NCI-H2081 treated with DMSO at 0.1 percent for 48 hours (cell line): ENCODE measurements at places on chromosomes 13 and 19.

GRCh38 chr13:109651854-109652253 lies 134.5 kb downstream of the IRS2 start:
- no peak for DNase-seq

DNA sequence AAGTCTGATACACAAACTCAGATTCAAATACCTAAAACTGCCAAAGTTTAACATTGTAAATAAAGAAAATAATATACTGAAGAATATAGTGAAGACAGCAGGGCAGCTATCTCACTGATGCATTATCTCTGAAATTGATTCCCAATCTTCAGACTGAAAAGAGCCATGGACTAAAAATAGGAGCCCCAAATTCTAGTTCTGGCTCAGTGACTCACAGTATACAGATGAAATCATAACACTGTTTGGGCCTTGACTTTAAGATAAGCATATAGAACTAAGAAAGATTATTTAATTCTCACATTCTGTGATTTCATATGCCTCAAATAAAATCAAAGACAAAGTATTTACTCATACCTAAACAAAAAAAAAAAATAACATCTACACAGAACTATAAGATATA lies 53.9 kb downstream of the RBM26 start:
- no peak for DNase-seq

DNA sequence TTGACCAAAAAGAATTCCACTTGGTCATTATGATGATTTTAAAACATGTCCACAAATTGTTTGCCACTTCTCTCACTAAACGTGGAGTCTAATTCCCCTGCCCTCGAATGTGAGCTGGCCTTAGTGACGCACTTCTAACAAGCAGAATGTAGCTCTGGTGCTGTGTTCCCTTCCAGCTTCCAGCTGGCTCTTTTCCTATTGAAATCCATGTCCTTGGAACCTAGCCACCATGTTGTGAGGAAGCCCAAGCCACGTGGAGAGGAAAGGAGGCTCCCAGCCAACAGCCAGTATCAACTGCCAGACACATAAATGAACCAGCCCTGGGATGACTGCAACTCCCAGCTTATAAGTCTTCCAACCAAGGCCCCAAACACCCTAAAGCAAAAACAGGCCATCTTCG lies 23.6 kb upstream of the CEBPA start:
- DNase-seq, result no peak

DNA sequence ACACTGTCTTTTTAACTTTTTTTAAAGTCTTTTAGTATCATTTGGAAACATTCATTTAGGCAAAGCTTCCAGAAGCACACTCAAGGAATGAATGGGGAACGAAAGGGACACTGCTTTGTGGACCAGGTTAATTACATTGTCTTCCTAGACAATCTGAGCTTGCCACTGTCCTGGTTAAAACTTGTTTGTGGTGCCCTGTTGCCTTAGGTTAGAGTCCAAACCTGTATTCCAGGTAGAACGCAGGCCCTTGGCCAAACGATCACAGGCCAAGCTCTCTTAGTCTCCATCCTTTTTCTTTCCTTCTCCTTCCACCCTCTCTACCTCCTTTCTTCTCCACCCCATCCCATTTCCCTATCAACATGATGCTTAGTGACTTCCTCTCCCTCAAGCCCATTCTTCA lies 66.8 kb downstream of the ERCC5 start:
- DNase-seq, result no peak

- no peak for DNase-seq
These were observed 526.6 kb downstream of the KLF12 start for GRCh38 chr13:73607489-73608156.

GRCh38 chr13:35984776-35985453 lies 146.3 kb downstream of the DCLK1 start:
- peak; percentile 79 for DNase-seq

- no peak for DNase-seq
These were observed 943 bp downstream of the GJB6 start for GRCh38 chr13:20230913-20231838.

DNA sequence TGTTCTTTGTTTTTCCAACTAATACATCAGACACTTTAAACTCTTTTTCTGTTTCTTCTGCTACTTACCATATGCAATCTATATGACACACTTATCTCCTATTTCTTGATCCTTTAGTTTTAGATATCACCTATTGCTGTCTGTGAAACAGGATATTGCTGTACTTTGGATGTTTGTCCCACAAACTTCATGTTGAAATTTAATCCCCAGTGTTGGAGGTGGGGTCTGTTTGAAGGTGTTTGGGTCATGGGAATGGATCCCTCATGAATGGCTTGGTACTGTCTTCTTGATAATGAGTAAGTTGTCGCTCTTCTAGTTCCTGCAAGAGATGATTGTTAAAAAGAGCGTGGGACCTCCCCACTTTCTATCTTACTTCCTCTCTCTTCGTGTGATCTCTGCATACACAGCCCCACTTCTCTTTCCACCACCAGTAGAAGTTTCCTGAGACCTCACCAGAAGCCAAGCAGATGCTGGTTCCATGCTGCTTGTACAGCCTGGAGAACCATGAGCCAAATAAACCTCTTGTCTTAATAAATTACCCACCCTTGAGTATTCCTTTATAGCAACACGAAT lies 244.2 kb downstream of the NHLRC3 start:
- DNase-seq, result no peak

DNA sequence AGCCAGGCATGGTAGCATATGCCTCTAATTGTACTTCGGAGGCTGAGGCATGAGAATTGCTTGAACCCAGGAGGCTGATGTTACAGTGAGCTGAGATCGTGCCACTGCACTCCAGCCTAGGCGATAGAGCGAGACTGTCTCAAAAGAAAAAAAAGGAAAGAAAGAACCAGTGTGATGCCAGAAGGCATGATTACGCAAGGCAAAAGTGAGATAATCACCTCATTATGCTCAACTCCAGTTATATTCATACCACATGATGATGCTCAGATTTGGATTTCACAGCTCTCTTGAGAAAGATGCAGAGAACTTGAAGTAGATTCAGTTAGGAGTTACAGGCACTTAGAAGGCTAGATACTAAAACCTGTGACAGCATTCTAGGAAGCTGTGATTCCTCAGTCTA lies 21.8 kb downstream of the RCBTB1 start:
- no peak for DNase-seq

DNA sequence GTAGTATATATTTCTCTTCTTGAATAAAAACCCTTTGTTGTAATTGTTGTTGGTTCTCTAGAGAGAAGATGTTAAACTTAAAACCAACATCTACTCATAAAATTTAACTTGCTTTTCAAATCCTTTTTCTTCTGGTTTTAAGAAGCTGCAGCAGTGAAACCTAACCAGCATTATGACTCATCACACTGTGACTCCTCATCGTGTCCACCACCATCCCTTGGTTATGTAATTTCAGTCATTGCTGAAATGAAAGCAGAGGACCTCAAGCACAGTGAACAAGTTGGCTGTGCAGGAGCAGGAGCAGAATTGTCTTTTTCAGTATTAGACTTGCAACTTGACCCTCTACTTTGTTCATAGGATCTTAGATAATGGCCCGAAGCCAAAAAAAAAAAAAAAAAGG lies 64.9 kb upstream of the HTR2A start:
- no peak for DNase-seq

- no peak for DNase-seq
These were observed 18.2 kb downstream of the ARHGAP33 start for GRCh38 chr19:35793381-35794165.

- no peak for DNase-seq
These were observed 3.7 kb downstream of the ZNF772 start for GRCh38 chr19:57473646-57474045.

DNA sequence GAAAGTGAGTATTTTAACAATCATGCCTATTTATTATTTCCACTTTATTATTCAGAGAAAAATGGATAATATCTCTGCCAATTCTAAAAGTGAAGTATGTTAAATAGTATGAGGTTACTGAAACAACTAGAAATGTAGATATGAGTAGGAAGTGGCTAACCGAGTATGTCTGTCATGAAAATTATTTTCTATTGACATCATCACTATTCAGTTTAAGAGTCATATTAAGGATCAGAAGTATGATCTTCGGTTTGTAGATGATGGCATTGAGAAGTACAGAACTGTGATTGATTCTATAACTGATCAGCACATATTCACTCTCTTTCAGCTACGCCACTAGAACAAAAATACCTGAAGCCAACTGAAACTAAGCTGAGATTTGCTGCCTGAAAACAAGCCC lies 146.4 kb upstream of the SLITRK5 start:
- no peak for DNase-seq

DNA sequence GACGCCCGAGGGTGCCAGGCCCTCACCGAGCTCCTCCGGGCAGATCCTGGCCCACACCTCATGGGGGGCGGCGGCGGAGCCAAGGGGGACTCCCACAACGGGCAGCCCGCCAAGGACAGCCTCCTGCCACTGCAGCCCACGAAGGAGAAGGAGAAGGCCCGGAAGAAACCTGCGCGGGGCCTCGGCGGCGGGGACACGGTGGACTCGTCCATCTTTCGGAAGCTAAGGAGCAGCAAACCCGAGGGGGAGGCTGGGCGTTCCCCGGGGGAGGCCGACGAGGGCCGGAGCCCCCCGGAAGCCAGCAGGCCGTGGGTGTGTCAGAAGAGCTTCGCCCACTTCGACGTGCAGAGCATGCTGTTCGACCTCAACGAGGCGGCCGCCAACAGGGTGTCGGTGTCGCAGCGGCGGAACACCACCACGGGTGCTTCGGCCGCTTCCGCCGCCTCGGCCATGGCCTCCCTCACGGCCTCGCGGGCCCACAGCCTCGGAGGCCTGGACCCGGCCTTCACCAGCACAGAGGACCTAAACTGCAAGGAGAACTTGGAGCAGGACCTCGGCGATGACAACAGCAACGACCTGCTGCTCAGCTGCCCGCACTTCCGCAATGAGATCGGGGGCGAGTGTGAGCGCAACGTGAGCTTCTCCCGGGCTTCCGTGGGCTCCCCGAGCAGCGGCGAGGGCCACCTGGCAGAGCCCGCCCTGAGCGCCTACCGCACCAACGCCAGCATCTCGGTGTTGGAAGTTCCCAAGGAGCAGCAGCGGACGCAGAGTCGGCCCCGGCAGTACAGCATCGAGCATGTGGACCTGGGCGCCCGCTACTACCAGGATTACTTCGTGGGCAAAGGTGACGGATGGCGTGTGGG lies 141.5 kb downstream of the DPF1 start:
- no peak for DNase-seq

DNA sequence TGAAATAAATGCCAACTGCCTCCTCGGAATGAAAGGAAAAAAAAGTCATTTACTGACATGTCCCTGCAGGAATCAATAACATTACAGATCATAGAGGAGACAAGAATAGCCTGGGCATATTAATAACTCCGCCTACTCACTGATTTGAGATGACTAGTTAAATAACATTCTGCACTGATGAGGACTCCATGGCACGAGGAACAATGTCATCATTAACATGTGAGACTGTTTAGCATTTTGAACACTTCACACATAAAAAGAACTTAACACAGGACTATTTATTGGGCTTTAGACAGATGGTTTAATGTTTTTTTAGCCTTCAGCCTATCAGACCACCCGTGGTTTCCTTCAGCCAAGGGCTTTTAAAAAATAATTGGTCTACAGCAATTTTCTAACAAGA lies 170.1 kb downstream of the OLFM4 start:
- DNase-seq, result no peak

DNA sequence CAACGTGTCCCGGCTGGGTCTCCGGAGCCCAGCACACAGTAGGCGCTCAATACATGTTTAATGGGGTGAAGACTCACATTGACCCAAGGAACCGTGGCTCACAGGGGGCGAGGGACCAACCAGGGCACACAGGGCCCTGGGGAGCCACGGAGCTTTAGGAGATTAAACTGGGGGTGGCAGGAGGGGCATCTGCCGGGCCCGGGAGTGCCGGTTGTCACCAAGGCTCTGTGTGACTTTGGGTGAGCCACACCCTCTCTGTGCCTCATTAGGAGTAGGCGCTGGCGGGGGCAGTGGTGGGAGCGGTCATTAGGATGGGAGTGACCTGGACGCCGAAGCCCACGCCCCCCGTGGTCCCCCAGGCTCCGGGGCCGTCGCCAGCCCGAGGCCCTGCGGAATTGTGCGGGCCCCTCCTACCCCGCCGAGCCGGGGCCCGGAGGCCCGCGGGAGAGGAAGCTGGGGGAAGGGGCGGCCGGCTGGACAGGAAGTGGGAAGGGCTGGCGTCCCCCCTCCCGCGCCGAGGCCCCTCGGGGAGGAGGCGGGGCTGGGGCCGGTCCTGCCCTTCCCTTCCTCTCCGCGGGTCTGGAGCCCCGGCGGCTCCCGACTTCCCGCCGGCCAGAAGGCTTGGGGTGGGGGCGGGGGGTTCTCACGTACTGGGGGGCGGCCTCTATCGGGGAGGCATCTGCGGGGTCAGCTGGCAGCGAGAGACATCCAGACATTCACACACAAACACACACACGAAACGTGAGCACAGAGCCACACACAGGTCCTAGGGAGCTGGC lies 1.8 kb upstream of the SSBP4 start:
- no peak for DNase-seq

DNA sequence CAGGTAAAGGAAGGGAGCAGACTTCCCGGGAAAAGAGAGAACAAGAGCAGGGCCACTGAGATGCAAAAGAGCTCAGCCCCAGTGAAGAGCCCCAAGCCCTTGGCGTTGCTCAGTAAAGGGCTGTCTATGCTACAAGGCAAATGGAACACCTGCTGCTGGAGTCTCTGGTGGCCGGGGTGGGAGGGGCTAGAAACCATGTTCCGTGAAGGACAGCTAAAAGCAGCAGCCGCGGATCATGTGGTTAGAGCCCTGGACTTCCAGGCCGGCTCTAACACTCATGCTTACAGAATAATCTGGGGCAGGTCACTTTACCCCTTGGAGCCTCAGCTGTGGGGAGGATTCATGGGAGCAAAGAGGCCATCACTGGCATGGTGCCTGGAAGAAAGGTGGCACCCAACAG lies 17.8 kb downstream of the POU2F2 start:
- no peak for DNase-seq

DNA sequence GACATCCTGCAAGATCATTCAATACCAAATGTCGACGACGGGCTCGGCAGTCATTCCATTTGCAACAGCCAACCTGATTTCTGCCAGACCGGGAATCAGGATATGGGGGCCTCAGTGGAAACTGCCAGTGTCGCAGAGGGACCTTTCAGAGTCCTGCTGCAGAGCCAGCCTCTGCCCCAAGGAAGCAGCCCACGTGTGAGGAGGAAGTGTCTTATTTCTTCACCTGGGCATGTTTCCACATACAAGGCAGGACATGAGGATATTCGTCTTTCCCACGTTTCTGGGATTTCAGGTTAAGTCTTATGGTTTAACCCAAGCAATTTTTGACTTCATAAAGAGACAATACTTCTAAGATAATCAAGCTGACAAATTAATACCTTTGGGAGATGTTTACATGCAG lies 69.9 kb downstream of the ABCC4 start:
- DNase-seq, result no peak
